ENCODE measurements at places on chromosomes 2 and 18.

- DNase-seq = no peak
These were observed 981 bp downstream of the C2orf66 start for GRCh38 chr2:196808083-196808665.

DNA sequence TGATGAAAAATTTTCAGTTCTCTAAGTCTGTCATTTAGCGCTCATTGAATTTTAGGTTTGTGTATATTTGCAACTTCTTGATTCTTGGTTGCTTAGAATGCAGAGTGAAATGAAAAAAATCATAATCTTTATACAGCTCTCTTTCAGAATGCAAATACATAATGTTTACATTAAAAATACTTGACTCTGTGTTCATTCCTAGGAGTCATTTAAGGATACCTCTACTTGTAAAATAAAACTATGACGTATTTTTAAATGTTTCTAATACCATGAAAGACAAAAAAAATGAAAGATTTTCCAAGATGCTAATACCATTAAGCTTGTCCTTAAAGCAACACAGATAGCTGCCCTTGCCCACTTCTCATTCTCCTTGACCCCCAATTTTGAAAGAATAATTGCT lies 259.0 kb downstream of the L3MBTL4 start:
- DNase-seq = no peak

DNA sequence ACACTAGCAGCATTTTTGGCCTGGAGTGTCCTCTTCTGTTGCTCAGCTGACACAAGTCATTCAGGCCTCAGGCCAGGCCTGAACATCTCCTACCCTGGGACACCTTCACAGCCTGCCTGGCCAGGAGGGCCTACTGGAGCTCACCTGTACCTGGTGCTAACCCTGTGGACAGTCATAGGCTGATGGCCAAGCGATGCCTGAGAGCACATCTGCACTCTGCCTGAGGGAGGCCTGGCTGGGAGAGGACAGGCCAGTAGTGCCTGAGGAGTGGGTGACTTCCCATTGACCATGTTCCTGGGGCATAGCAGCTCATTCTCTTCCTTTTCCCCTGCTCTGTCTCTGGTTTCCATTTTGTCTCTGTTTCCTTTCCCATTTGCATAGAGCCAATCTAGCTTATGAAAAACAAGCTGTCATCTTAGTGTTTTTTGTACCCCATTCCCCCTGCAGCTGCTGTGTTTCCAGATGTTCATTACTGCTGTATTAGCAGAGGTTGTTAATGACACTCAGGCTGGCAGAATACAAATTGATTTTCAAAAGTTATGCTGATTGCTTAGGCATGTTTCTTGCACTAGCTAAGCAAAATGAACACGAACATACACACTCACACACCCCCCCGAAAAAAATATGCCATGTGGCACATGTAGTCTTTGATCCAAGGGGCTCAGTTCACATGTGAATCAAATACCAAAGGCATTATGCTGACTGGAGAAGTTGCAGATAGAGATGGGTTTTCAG lies 149.7 kb upstream of the HS6ST1 start:
- DNase-seq = no peak

DNA sequence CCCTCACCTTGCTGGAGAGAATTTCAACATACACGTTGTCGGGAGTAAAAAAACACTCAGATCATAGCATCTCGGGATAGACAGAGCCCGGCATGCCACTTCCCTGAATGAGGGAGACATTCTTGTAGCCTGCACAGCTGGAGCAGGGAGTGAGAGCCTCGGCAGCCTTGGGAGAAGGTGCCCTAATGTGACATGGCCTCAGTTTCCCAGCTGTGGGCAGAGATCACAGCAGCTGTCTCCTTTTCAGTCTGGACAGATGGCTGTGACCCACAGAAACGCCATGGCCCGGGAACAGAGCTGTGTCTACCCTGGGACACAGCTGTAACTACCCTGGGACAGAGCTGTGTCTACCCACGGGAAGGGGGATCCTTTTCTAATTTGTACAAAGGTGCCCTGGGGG lies 55.9 kb downstream of the HS1BP3 start:
- no peak for DNase-seq

GRCh38 chr18:5417342-5417741 lies 121.8 kb upstream of the ZBTB14 start:
- no peak for DNase-seq

GRCh38 chr2:218873359-218874194 lies 7.1 kb upstream of the WNT10A start:
- no peak for DNase-seq

- DNase-seq = peak; percentile 18
These were observed 70.2 kb downstream of the LBH start for GRCh38 chr2:30301551-30301950.

GRCh38 chr2:150374492-150374891 lies 113.0 kb downstream of the RND3 start:
- no peak for DNase-seq

- DNase-seq = no peak
These were observed 58.5 kb downstream of the CABYR start for GRCh38 chr18:24197412-24197811.

- DNase-seq = peak; percentile 24
These were observed 27.9 kb downstream of the G6PC2 start for GRCh38 chr2:168929031-168929430.

- DNase-seq = no peak
These were observed 15.9 kb upstream of the ARMC9 start for GRCh38 chr2:231182513-231182899.

DNA sequence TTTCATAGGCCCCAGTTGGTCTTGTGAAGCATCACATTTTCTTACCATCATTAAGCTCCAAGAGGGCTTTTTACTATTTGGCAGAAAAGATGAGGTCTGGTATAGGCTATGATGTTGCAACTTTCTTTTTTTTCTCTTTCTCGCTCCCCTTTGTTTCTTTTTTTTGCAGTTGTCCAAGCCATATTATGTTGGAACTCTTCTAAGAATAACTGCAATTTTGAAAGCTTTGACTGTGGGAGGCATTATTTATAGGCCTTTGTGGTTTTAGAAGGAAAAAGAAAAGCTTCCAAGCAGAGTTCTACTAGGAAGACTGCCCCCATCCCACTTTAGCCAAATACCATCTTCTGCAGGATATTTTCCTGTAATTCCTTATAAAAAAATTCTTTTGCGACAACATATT lies 571.6 kb downstream of the ARHGAP15 start:
- DNase-seq = no peak

DNA sequence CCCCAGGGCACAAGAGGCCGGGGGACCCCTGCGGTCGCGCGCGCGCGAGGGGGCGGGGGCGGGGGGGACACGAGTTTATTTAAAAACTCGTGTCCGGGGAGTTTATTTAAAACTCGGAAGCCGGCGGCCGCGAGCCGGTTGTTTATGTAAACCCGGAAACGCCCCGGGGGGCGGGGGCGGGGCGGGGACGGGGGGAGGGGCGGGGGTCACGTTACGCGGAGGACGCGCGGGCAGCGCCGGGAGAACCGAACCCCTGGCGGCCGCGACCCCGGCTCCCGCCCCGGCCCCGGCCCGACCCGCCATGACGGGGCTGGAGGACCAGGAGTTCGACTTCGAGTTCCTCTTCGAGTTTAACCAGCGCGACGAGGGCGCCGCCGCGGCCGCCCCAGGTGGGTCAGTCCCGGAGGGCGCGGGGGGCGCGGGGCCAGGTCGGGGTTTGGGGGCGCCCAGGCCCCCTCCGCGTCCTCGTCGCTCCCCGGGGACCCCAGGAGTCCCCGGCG lies 4.4 kb downstream of the NFATC1 start:
- DNase-seq = no peak

DNA sequence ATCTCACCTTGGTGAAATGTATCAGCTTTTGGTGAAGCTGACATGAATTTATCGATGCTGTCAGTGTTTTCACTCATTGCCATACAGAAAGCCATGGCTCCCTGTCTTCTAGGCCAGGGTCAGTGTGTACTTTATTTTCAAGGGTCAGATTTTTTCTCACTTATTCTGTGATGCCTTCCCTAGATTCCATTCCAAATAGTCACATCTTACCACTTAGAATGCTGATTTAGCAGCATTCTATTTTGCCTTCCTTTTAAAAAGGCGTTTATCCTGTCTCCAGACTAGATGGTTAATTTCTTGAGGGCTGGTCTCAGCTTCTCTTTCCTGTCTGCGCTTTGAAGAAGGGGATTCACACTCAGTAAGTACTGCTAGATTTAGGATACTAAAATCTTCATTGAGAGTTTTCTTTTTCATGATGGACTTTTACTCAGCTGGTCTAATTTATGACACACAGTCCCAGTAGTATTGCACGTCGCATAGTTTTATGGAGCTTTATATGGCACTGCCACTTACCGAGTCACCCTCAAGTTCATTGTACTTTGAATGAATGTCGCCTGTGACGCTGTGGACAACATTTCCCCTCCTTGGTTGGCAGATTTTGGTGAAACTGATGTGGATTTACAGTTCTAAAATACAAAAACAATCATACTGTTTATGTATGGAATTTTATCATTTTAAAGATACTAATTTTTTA lies 194.0 kb downstream of the ZNF407 start:
- no peak for DNase-seq

GRCh38 chr2:63058144-63058920 lies 7.7 kb downstream of the OTX1 start:
- DNase-seq = no peak

DNA sequence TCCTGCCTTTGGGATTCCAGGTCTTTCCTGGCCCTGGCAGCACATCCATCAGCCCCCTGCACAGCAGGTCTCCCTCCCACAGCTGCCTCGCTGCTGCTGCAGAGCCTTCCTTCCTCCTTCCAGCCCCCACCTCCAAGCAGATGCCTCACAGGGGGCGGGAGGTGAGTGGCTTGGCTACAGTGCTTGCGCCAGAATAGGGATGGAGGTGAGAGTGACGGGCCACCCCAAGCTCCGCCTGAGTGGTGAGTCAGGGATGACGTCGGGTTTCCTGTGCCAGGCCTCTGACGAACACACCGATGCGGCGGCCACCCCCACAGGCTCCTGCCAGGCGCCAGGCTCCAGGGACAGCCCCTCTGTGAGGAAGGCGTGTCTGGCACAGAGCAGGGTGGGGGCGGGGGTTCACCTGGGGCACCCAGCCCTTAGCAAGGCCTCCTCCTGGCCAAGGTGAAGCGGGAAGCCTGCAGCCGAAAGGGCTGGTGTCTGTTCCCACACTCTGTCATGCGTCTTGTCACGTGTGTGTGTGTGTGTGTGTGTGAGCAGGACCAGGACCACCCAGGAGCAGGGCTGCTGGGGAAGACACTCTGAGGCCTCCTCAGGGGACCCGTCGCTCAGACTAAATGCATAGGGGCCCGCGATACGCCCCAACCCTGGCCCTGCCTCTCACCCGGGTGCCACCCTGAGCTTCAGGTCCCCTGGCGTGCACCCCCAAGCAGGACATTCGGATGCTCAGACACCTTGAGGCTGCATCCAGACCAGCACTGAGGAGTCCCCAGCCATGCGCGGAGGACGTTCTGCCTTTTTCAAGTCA lies 3.4 kb upstream of the DUSP2 start:
- DNase-seq = peak; percentile 87

DNA sequence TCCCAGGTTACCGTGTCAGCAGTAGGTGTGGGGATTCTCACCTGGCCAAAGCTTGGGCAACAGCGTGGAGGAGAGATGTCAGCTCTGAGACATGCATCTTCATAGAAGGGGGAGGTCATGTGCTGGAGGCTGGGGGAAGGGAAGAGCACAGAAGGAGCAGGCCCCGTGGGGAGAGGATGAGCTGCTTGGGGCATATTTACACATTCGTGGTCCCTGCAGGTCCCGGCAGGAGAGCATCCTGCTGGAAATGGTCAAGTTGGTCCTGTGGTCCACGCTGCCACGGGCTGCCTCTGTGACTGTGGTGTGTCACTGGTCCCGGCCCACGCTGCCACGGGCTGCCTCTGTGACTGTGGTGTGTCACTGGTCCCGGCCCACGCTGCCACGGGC lies 195.1 kb upstream of the TWIST2 start:
- no peak for DNase-seq

DNA sequence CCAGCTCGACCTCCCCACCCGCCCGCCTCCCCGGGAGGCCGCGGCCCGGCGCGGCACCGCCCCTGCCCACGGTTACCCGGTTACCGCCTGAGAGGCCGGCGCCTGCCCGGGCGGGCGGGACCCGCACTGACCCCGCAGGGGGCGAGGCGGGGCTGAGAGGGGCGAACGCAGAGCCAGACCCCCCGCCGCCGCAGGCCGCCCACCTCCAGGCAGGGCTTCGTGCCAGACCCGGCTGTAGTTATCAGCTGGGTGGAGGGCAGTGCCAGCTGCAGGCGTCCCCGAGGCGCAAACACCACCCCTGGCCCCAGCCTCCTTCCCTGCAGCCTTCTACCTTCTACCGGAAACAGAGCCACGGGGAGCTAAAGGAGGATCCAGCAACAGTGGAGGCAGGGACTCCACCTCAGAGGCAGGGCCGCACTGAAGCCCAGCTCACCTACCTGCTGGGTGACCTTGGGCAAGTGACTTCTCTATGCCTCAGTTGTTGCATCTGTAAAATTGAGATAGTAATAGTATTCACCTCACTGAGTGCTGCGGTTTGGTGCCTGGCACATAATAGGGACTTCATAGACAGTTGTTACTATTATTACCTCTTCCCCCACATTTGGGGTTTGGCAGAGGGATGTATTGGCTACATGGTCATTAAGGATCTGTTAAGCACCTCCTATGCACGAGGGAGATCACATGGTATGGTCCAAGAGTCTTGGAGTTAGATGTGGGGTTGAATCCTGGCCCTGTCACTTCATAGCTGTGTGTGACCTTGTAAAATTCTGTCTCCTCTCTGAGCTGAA lies 231.6 kb upstream of the SMAD2 start:
- no peak for DNase-seq

GRCh38 chr2:228056293-228057097 lies 125.0 kb downstream of the SPHKAP start:
- DNase-seq = no peak

- DNase-seq = no peak
These were observed 90.5 kb downstream of the ASAP2 start for GRCh38 chr2:9297156-9297555.

- no peak for DNase-seq
These were observed 17.3 kb upstream of the MARCHF4 start for GRCh38 chr2:216389570-216389969.

- DNase-seq = no peak
These were observed 10.1 kb downstream of the ATAD2B start for GRCh38 chr2:23916727-23917405.

DNA sequence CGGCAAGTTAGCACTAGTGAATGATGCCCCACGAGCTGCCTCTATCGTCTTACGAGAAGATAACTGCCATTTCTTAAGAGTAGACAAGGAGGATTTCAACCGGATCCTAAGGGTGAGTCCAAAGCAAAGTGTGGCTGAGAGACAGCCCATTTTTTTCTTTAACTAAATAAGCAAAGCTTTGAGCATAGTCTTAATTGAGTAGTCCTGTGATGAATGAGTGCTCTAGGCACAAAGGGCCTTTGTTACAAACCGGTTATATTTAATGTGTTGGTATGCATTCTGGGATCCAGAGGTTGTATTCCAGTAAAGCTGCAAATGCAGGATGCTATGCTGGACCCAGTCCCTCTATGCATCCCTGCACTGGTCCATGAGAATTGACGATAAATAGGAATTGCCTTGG lies 86.9 kb upstream of the MAP3K20 start:
- no peak for DNase-seq

- DNase-seq = peak; percentile 48
These were observed 179.5 kb downstream of the EN1 start for GRCh38 chr2:118667964-118668363.

GRCh38 chr2:48180557-48180956 lies 274.3 kb upstream of the FBXO11 start:
- no peak for DNase-seq

GRCh38 chr2:88813612-88814011 lies 122.1 kb downstream of the RPIA start:
- DNase-seq = no peak
